Aorta (tissue), 5 donors: ENCODE measurements at places on chromosomes 7 and 10. TPM values are rescaled to one million over a fixed set of nuclear protein-coding genes. Genes with fewer than 3 reads are reported as not detected.

The IQUB gene
- total RNA-seq: 0.81 TPM

The HERC4 gene
- total RNA-seq: 81.9 TPM

GRCh38 chr10:13072339-13072738, 27.6 kb upstream of the OPTN start:
- DNase-seq: no peak

DNA sequence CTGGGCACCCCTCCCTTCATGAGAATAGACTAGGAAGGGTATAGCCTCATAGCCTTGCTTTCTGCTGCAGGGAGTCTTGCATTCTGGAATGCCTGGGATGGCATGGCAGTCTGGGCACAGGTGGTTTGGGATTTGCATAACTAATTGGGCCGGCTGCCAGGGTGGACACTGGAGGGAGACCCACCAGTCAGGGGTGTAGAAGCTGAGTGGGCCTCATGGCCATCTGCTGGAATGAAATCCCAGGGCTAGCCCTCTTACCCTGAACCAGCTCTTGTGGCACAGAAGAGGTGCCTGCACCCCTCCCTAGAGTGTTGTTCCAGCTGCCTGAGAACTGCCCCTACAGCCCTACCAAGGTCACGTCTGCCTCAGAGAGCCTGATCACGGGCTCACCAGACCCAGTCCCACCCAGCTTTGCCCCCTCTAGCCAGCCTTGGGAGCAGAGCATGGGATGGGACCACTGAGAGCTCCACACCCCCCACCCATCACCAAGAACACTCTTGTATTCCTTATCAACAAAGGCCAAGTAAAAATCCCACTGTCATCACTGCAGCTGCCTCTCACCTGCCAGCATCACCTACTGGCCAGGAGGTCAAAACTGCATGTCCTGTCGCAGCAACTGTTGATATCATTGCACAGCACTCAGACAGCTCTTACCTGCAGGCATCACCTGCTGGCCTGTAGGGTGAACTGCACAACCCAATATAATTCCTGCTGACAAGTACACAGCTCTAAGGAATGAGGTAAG, 148.9 kb downstream of the ZEB1 start:
- peak; percentile 67 for DNase-seq

- no peak for DNase-seq
Observed at GRCh38 chr10:114713525-114714090, 55.5 kb upstream of the ABLIM1 start.

DNA sequence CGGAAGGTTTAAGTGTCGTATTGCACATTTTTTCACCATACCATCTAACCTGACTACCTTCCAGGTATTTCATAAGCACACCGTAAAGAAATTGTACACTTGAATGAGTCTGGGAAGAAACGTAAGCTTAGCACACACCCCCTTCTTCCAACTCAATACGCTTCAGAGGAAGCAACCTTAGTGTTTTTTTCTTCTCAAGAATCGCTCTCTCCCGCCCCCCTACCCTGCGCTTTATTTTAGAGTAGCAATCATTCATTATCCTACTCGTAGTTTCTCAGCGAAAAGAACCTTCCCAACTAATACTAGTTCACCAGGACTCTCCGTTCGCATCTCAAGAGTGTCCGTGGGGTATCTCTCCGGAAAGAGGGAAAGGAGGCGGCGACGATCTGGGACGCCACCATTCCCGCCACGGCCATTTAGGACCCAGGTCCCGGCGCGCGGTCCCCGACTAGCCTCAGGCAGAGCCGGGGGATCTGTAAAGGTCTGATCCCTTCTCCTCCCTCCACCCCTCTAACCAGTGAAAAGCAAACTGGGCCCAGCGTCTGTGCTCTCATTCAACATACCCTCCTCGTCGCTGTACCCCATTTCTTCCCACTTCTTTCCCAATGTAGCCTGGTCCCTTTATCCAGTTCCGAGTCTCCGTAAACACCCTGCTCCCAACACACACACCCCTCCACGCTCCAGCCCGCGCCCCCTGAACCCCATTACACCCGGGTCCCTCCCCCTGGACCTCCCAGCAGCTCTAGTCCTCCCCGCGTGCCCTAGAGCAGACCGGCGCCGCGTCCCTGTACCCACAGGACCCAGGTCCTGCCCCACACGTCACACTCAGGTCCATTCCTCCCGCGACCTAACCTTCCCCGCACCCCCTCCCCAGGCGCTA, 16.0 kb downstream of the MYOZ1 start:
- DNase-seq: peak; percentile 80

GRCh38 chr7:131890176-131890575, 333.7 kb upstream of the PODXL start:
- no peak for DNase-seq

GRCh38 chr10:12564173-12564572, 214.8 kb downstream of the CAMK1D start:
- no peak for DNase-seq

DNA sequence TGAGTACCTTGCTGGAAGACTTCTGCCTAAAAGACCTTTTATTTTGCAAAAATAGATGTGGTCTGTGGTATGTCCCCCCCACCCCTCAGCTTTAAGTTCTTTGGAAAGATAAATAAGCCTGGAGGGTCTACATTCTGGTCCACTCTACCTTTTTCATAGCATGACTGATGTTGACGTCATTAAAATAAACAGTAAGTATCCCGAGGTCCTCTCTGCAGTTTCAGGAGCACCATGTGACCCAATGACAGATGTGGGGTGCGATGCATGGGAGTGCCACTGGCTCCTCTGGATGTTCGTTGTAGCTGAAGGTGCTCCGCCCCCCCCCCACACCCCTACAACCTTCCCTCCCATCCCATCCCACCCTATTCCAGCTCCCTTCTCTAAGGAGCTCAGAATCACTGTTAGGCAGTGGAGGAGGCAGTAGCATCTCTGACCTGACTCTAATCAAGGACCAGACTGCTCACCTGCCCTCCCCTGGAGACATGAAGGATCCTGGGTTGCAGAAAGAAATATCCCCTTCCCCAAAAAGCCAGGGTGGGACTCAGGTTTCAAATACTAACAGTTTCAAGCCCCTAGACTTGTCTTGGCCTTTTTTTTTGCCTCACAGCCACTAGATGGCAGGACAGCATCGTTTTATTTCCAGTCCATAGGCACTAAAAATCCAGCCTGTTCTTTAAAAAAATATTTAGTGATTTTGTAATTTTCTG, 25.1 kb downstream of the CASP7 start:
- no peak for DNase-seq

The GPR26 gene
- not detected for total RNA-seq

DNA sequence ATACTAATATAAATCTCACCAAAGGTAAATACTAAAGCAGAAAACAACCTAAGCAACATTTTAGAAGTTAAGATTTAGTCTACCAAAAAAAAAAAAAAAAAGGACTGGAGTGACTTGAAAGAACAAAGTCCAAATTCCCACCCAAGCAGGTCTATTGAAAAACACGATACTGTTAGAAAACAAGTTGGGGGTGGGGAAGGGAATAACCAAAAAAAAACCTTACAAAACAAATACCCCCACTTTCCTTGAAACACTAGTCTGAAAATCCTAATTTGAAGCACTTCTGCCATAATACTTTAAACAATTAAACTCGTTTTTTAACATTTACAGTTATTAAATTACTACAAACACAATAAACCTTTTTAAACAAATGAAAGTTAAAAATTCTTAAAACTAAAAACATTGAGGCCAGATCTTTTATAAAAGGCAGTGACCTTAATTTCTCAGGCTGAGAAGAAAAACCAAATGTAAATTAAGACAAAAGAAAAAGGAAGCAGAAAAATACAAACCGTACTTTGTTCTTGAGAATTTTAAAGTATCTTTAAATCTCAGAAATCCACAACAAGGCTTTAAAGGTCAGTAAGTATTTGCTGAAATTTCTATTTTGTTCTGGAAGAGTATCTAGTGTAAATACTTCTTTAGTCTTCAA, 135.1 kb downstream of the NRBF2 start:
- no peak for DNase-seq

GRCh38 chr10:130224228-130224627, 88.0 kb downstream of the GLRX3 start:
- no peak for DNase-seq

DNA sequence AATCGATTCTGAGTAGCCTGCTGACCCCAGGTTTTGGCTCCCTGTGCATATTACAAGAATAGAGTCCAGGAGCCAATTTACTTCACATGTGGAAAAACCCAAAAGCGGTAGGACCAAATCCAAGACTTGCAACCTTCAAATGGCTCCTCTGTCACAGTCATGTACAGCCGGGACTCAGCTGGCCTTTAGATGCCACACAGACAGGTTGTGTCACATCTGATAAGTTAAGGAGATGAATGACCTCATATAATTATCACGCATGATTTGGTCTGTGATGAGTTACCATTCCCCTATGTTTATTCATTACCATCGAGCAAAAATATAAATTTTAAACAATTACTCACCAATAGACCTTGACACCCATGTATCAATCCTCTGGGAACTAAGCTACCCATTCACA, 14.2 kb downstream of the CACNA2D1 start:
- DNase-seq: no peak

DNA sequence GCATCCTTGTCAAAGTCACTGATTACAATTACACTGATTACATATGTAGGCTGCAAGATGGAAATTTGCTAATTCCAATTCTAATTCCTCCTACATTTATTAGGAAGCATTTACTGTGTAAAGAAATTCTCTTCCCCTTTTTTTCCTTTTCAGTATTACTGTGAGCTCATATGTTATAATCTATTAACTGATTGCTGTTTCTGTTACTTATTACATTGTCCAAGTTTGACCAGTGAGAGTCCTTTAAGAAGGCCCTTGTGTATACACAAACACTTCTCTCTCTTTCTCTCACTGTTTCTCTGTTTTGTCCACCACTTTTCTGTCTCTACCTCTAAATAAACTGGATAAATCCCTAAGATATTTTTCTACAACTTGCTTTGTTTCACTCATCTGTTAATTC, 31.5 kb downstream of the PHF14 start:
- DNase-seq: no peak

- no peak for DNase-seq
Observed at GRCh38 chr10:72875250-72876055, 18.1 kb upstream of the OIT3 start.

The IGFBP1 gene
- total RNA-seq: not detected

- no peak for DNase-seq
Observed at GRCh38 chr10:106053061-106053460, 1111.4 kb downstream of the SORCS1 start.

GRCh38 chr10:7168414-7168813, 242.4 kb downstream of the SFMBT2 start:
- no peak for DNase-seq

DNA sequence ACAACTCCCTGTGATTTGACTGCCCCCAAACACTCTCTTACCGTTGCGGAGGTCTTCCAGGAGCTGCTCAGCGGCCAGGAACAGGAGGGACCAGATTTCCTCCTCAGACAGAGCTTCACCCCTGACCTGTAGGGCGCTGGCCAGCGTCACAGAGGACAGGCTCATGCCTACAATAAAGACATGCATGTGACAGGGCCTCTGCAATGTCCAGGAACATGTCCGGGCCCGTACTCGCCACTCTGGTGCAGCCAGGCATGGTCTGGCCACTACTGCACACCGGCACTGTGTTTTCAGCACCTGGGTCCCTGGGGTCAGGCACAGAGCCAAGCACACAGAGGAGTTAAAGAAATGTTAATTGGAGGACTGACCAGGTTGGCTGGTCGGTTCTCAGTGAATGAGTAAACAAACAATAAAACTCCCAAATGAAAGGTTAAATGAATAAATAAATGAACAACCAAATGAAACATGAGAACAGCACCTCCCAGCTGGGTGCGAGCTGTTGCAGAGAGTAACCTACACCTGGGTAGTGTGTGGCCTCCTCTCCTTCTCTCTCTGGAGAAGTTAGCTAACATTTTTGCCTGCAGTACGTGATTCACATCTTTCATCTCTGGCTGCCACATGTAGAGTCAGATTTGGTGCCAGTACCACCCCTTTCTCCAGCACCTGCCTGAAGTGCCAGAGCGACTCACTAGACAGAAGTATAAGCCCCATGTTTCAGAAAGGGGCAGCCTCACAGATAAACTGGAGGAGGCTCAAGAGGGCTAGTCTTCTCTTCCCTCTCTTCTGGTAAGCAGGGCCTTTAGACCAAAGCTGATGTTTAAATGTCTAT, 22.8 kb downstream of the FRMPD2 start:
- DNase-seq: no peak

GRCh38 chr10:13143766-13144165, 17.6 kb upstream of the MCM10 start:
- DNase-seq: no peak

The TMEM213 gene
- total RNA-seq: not detected

- DNase-seq: peak; percentile 38
Observed at GRCh38 chr7:3063016-3063753, 19.5 kb upstream of the CARD11 start.

DNA sequence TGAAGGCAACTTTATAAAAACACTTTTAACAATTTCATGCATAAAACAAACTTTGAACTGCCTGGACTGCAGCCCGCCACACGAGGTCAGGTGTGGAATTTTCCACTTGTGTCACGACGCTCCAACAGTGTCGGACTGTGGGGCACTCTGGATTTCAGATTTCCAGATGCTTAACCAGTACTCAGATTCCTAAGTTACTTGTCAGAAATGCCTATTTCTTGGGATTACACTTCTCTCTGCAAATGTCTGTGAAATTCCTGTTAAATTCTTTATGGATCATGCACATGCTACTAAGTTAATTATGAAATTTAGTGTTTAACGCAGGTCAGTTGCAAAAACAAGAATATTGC, 473 bp upstream of the GPER1 start:
- DNase-seq: no peak

The LAMB1 gene
- 120 TPM for total RNA-seq

The EPO gene
- total RNA-seq: not detected

The OR2A1 gene
- total RNA-seq: 0.39 TPM

DNA sequence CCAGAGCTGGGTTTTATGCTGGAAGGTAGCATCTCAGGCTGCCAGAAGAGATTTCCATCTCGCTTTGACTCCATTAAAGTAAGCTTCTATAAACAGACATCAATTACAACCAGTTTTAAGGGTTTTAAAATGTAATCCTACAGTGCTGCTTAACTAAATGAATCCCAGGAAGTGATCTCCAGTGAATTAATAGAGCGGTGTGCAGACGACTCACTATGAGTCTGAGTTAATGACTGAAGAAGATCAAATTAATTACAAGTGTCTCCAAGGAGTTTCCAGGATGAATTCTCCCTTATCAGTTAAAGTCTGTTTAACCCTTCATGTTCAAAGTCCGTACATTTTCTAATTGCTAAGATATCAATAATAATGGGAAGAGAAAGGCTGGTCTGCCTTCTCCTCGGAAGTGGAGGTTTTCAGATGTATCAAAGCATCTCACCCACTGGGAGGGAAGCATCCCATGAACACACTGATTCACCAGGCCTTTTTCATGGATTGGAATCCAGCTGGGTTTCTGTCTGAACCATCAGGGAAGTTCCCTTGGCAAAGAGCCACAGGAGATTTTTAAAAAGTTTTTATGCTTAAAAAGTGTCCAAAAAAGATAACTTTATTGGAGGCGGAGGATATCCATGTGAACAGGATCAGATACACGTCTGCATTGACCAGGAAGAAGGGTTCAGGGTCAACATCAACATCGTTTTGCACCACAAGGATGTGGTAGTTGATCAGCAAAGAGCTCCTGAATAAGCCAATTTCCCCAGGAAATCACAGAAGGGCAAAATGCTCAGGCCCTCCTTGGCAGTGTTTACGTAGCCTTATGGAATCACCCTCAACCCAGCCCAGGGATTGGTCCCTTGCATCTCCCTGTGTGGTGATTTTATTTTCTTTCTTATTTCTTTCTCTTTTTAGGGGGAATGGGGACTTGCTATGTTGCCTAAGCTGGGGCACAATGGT, 288.2 kb downstream of the POU6F2 start:
- DNase-seq: no peak

GRCh38 chr10:88895250-88895649, 15.2 kb downstream of the STAMBPL1 start:
- no peak for DNase-seq

The ATRNL1 gene
- 27.5 TPM for total RNA-seq

- no peak for DNase-seq
Observed at GRCh38 chr7:117251687-117252086, 71.2 kb downstream of the WNT2 start.

The LIPF gene
- total RNA-seq: not detected
